ENCODE measurements at places on chromosomes 4 and X.

DNA sequence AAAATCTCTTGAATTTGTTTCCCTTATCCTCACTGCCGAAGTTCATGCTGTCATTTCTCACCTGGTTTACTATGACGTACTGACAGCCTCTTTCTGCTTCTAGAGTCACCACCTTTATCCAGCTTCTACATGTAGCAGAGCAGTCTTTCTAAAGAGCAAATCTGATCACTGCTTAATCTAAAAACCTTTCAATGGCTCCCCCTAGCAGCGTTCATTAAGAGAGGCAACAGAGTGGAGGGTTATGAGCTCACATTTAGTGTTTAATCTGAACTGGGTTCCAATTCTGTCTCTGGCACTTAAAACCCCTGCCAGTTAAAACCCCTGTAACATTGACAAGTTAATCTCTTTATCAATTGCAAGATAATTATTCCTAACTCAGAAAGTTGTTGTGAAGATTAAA lies 4.4 kb downstream of the RBPJ start:
- no peak for DNase-seq

DNA sequence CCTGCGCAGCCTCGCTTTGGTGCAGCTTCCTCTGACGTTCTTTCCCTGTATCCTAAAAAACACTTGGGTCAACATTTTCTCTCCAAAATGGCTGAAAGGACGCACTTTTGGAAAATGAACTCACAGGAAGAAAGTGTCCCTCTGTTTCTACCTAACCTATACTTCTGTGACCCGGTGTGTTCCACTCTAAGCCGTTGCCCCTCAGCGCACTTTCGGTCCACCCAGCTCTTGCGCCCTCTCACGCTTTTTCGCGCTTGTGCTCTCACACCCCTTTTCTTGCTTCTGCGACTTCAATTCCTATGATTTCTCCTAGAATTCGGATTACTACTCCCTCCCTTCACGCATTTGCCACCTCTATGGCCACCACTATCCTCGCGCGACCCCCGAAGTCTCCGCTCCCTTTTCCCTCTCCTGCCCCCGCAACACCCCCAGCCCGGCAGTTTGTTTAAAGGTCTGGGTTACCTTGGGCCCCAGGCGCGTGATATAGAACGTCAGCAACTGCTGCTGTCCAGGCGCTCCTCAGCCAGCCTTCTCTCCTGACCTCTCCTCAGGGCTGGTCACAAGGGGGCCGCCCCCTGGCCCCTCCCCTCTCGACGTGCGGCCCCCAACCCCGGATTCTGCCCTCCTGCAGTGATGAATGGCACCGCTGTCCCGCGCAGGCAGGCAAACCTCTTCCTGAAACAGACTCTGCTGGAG lies at the start of gene USP51:
USP51 (minus strand) TSS at position 535 of the 696 bp plus-strand sequence. CDS start 909 bp downstream, outside the sequence.
- no peak for DNase-seq

DNA sequence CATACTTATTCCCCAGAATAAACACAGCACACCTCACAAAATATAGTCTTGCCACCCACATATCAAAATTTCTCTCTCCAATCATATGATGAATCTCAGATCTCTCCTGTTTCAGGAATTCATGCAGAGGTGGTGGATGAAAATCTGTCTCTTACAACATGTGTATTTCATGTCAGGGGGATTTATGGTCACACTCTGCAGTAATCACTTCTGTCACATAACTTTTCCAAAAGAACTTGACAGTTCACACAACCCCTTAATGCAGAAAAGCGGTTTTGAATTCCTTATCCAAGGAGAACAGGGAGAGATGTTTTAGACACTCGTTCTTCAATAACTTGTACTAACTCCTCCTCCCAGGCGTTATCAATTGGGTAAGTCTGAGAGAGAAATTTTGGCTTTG lies 180.5 kb upstream of the ETNPPL start:
- DNase-seq = no peak

DNA sequence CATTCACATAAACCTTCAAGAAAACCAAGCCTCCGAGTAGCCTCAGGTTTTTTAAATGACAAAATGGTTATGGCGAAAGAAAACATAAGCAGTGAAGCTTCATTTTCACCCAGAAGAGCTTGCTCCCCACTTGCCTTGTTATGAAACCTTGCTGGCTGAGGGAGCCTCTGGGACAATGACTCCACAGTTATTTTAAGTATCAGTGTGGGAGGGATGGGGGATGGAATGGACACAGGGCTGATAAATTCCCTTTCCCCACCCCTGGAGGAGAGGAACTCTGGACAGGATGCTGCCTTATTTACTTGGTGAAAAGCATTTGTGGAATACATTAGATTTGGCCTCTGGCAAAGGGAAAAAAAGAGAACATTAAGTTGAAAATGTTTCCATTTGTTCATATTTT lies 220.7 kb upstream of the CNKSR2 start:
- no peak for DNase-seq

- DNase-seq = no peak
Measured at GRCh38 chr4:22634541-22635181, 58.1 kb upstream of the GBA3 start.

GRCh38 chrX:1400049-1400448 lies 8.1 kb upstream of the SLC25A6 start:
- no peak for DNase-seq

DNA sequence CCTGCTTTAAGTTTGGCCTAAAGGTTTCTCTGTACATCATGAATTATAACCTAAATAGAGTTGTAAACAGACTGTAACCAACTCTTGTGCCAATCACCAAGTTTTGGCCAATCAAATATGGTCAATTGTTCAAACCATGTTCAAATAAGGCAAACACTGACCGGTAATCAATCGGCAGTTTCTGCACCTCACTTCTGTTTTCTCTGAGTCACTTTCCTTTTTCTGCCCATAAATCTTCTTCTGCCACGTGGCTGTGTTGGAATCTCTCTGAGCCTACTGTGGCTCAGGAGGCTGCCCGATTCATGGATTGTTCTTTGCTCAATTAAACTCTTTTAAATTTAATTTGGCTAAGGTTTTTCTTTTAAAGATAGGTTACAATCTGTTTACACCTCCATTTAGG lies 16.5 kb upstream of the ENPP6 start:
- no peak for DNase-seq

DNA sequence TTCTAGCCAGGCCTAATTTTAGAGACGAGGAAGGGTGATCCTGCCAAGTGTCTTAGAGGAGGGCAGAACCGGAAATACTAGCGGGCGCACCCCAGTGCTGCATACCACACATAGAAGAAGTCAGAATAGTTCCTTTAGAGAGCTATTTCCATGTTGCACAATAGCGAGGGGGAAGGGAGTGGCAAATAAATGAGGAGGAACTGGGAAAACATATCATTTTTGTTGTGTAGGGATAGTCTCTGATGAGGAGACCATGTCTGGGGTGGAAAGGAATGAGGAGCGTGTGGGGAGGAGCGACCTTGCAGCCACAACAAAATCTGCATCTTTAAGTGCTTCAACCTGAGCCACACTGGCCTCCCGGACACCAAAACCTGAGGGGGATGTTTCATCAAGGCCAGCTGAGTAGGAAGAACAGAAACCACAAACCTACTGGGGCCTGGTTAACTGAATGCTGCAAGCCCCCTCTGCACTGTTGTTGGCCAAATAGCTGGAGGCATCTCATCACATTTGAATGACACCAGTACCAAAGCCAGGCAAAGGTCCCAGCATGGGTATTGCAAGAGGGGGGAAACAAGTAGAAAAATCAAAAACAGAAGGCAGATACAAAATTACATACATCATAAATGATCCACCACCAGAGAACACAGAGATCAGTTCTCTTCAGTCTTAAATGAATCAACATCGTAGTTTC lies 26.7 kb upstream of the C1QTNF7 start:
- no peak for DNase-seq

DNA sequence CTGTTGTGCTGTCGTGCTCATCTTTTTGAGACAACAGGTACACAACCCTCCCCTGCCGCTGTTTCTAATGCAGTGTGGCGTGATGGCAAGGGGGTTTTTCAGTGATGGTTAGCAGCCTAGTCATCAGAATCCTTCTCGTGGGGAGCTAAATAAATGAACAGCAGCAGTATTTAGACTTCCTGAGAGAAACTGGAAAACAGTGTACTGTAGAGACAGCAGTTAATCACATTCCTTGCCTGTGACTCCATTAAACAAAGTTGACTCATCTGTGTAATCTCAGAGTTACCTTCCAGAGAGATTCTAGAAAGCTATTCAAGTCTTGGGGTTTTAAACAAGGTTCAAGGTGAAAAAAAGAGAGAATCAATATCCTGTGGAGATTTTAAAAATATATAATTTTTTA lies 1753.2 kb upstream of the PCDH7 start:
- no peak for DNase-seq

DNA sequence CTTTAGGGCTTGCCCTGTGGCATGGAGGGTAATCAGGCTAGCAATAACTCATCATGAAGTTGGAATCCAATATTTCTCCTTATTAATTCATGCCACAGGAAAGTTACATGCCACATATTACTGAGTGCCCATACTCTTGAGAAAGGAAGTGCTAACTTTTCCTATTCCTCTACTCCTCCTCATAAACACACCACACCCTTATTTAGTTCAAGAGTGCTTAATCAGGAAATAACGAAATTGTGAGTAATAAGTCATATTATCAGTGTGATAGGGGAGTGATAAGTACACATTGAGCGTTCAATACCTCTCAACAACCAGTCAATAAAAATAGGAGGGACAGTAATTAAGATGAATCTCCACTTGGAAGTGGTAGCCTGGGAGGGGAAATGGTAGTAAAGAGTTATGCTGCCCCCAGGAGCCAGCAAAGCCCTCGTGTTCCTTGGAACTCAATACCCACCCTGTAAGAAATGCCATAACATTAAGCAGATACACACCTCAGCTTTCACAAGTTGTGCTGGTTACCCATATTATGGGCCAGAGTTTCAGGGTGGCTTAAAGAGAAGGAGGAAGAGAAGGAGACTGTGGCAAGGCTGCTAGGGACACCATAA lies 410.0 kb upstream of the NR3C2 start:
- no peak for DNase-seq

- DNase-seq = no peak
Measured at GRCh38 chr4:42302348-42302747, 94.9 kb upstream of the SHISA3 start.

DNA sequence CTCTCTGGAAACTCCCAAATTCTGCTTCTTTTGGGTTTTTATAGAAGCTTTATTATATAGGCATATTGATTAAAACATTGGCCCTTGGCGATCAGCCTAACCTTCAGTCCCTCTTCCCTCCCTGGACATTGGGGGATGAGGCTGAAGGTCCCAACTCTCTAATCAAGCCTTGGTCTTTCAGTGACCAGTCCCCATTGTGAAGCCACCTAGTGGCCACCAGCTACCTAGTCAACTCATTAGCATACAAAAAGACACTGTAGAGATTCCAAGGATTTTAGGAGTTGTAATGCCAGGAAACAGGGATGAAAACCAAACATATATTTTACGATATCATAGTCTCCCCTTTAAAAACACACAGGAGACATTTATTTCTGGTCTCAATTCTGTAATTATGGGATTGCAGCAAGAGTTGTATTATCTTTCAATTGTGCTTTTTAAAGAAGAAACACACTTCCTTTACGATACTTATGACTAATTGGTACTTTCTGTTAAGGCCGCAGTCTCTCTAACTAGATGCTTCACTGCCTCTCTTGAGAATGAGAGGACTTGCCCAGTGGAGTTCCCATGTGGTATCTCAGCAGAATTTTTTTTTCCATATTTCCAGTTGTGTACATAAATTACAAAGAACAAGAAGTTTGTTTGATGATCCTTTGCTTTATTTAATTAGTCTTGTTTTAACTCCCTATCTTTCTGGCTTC lies 58.2 kb downstream of the WDR17 start:
- DNase-seq = no peak

DNA sequence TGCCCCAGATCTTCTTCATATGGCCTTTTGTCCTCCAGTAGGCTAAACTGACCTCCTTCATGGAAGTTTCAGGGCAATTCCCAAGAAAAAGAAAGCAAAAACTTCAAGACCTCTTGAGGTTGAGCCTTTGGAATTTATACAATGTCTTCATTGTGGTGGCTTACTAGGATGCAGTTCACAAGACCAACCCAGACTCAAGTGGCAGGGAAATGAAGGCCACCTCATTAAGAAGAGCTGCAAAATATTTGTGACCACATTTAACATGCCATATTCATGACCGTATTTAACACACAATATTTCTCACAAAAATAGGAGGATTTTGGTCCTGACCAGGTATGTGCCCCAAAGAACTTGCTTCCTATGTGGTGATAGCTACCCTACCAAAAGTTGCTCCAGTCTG lies 605.5 kb upstream of the PITX2 start:
- DNase-seq = no peak

GRCh38 chr4:156111686-156112085 lies 158.0 kb upstream of the CTSO start:
- DNase-seq = no peak

GRCh38 chr4:137129441-137129840 lies 402.9 kb downstream of the PCDH18 start:
- DNase-seq = no peak

GRCh38 chrX:64739792-64740378 lies 236.4 kb downstream of the ZC4H2 start:
- no peak for DNase-seq

DNA sequence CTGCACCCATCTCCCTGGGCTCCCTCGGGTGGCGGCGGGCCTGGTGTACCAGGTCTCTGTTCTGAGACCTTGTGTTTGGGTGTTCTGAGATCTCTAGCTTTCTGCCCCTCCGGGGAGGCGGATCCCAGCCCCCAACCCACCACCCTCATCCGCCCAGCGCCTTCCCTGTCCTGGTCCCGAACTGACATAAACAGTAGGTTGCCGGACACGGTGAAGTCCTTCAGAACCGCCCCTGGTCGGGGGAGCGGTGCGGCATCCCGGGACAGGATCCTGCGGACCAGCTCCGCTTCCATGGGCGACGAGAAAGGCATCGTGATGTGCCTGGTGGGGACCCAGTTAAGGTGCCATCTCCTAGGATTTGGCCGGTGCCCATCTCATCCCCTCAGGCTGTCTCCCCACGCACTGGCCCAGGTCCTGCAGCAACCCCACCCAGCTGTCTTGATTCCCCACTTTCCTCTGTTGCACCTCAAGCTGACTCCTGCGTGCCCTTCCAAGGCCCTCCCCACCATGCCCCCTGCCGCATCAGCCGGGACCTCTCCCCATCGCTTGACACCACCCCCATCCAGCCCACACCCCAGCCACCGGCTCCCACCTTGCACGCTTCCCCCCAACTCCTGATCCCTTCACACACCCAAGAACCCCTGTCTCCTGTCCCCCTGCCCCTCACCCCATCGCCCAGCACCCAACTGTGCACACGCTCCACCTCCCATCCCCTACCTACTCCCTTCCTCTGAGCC lies 900 bp downstream of the CTAG2 start:
- no peak for DNase-seq

DNA sequence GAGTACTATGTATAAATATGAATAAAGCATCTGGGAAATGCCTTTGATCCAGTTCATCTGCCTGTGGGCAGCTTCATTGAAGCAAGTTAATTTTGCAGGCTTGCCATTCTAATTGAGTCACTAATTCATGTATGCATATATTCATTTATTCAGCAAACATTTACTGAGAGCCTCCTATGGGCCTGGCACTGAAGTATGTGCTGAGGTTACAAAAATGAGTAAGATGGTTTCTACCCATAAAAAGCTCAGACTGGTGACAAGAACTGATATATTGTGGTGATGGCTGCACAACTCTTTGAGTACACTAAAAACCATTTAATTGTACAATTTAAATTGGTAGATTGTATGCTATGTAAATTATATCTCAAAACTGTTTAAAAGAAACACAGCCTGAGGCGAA lies 1.1 kb upstream of the MRPL1 start:
- DNase-seq = no peak

GRCh38 chr4:1082215-1083182 lies 30.9 kb downstream of the RNF212 start:
- DNase-seq = no peak

- DNase-seq = no peak
Measured at GRCh38 chrX:118569676-118570075, 74.1 kb downstream of the DOCK11 start.

GRCh38 chr4:121308828-121309227 lies 72.0 kb downstream of the QRFPR start:
- DNase-seq = no peak
